ENCODE measurements at places on chromosomes 1 and 21.

GRCh38 chr1:16017461-16018303 lies at the start of gene HSPB7:
HSPB7 (minus strand) TSS chr1:16018043; CDS start chr1:16017963, 80 bp downstream.
- DNase-seq, result peak; percentile 51

GRCh38 chr1:182626527-182626926 lies 22.3 kb upstream of the RGS16 start:
- DNase-seq, result no peak

DNA sequence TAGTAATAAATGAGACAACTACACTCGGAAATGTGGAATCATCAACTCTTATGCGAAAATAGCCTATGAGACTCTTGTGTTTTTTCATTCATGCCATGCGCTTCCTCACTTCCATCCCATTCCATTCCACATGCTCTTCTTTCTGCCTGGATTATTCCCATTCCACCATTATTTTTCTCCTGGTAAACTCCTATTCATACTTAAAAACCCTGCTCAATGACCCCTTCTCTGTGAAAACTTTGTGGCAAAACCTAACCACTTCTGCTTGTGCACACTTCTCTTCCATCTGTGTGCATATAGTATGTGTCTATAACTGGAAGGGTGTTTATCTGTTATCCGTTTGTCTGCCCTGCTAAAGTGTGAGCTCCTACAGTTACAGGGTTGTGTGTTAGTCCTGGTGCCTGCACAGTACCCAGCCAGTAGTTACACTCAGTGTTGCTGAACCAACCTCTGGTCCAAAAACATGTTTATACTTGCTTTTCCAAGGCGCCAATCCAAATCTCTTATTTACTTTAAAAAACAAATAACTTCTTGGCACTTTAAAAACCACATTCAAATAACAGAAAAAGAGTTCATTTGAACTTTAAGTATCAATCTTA lies 10.7 kb downstream of the EPHX1 start:
- DNase-seq, result no peak

GRCh38 chr1:24154215-24154614 lies 11.3 kb upstream of the IL22RA1 start:
- no peak for DNase-seq

DNA sequence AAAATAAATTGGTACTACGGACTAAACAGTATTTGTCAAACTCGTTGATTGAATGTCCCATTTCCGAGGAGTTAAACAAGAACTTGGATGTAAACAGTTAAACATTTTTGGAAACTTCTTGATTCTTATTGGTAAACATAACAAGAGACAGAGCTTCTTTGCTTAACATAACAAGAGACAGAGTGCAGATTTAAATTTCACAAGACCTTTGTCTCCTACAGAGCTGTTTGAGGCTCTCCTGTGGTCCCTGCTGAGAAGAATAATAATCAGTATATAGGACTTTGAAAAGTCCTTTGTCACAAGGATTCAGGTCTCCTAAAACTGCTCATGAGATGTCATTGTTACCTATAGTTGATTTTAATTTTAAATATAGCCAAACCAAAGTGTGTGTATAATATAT lies 170.6 kb upstream of the C21orf91 start:
- no peak for DNase-seq

DNA sequence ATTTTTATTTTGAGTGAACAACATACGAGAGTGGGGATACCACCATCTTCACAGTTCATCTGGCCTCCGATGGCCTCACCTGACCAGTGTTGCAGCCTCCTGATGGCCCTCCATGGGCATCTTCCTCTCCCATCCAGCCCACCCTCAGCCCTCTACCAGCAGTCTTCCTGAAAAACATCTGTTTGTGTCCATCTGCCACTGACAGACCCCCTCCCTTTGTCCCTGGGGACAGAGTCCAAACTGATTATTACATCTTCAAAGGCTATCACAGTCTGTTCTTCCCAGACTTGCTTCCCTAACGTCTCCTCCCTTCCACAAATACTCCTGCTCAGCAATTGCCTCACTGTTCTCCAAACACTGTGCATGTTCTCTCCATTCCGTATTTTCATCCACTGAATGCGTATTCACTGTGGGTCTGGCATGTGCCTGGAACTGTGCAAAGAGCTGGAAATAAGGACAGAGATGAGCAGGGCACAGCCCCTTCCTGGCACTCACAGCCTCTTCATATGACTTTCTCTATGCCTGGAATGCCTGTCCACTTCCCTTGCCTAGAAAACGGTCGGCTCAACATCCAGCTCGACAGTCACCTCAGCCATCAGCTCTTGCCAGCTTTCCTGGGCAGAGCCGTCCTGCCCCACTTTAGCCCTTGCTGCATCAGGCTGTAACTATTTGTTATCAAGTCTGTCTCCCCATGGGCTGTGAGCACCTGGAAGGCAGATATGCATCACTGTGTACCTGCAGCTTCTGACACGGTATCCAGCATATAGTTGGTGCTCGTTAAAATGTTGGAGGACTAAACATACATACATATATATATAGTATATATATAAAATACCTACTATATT lies 8.3 kb upstream of the ATF3 start:
- no peak for DNase-seq

DNA sequence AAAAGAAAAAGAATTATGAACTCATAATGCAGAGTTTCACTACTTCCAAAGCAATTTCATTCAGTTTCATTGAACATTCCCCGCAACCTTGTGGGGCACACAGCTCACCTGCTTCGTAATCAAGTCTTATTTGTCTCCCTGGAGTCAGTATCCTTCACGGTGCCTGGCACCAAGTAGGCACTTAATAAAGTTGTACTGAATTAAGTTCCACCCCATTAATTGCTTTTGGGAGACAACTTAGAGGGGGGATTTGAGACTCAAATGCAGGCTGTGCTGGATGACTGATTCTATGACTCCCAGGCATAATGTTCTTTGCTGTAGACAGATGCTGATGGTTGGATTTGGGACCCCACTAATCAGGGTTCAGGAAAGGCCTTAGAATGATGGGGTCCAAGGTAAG lies 6.5 kb upstream of the ID3 start:
- no peak for DNase-seq

- DNase-seq, result peak; percentile 71
These were observed 43.5 kb downstream of the LGR6 start for GRCh38 chr1:202237052-202237451.

- no peak for DNase-seq
These were observed 57.0 kb downstream of the VPS26C start for GRCh38 chr21:37210130-37210529.

- no peak for DNase-seq
These were observed 2.7 kb downstream of the HNRNPU start for GRCh38 chr1:244861683-244862082.

DNA sequence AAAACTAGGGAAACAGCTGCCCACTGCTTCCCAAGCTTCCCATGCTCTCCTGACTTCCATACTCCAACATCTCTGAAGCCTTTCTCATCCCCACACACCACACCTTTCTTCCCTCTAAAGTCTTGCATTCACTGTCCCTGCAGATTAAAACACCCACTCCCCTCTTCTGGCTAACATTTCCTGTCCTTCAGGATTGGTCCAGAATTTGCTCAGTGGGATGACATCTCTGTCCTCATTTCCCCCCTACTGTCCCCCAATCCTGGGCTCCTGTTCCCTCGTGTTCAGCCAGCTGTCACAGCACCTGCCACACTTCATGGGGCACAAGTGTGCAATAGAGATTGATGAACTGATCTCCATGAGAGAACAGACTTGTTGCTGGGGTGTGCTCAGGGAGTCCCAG lies 82.7 kb downstream of the KCND3 start:
- DNase-seq, result no peak

DNA sequence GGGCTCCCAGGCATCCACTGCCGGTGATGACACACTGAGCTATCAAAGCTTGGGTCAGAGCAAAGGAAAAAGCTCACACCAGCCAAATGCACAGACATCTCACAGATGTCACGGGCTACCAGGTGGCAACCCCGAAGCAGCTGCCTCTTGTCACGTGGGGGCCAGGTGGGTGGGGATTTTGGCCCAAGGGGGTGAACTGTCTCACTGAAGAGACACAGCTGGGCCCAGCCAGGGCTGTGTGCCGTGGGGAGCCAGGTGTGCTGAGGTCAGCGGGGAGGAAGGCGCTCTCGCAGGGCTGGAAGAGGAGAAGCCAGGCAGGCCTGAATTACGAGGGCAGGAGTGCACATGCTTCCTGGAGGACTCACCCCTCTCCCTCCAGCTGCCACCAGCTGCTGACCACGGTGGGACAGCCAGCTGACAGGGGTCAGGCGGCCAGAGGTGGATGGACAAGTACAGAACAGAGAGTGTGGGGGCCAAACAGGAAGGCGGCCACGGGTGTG lies 32.4 kb downstream of the KCNN3 start:
- peak; percentile 59 for DNase-seq

DNA sequence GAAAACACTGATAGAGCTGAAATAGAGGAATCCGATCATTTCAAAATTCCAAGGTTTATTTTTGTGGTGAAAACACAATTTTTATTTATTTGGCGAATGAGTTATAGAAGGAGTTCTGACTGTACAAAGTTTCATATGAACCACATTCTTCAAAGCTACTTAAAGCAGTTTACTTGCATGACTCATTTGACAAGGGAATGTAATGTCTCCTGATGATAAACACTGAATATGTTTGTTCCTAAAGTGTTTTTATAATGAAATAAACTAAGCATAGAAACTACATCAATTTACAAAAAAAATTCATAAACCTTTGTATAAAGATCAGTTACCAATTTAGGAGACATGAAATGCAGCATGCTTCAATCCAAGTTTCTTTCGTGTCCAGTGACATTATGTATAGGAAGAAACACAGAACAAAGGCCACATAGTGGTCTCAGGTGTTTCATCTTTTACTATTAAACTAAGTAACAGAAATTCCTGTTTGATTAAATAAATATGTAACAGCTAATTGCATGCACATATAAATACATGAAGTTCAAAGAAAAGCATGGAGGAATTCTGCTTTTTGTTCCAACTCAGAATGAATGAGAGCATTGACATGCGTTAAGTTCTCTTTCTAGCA lies 2.5 kb downstream of the PRKACB start:
- DNase-seq, result no peak

DNA sequence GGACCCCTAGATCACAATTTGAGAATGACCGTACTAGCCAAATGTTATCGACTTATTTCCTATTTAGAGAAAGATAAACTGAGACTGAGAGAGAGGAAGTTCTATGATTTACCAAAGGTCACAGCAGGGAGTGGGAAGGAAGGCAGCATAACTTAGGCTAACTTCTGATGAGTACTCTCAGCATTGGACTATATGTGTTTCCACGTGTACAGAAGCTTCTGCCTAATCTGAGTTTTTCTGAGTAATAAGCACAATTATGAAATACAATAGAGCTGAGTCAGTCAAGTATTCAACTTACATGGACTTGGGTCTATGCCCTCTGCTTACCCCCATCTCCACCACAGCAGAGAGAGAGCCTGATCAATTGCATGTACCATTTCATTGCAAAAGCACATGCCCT lies 88.1 kb upstream of the HIVEP3 start:
- DNase-seq, result no peak

- no peak for DNase-seq
These were observed 152.2 kb downstream of the HIVEP3 start for GRCh38 chr1:41766546-41766945.

DNA sequence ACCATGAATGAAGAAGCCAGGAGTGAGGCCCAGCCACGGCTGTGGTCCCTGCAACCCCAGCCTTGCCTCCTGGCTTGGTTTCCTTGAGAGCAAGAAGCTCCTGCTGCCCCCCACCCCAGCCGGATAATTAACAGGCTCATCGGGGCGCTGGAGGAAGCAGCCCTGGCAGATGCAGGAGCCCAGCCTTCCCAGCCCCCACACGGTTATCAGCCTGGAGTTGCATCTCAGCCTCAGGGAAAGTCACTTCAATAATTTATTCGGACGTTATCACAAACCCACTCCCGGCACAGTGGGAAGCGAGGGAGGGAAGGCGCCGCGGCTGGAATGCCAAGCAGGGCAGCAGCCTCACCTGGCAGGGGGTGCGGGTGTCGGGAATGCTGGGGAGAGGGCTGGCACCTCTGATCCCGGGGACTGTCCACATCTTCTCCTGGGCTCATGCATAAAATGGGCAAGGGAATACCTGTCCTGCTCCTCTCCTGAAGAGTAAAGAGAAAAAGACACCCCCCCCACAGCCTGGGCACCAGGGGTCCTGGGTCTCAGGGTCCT lies 43.3 kb upstream of the LRP8 start:
- DNase-seq, result no peak

GRCh38 chr21:17668479-17669140 lies 55.9 kb upstream of the BTG3 start:
- no peak for DNase-seq

DNA sequence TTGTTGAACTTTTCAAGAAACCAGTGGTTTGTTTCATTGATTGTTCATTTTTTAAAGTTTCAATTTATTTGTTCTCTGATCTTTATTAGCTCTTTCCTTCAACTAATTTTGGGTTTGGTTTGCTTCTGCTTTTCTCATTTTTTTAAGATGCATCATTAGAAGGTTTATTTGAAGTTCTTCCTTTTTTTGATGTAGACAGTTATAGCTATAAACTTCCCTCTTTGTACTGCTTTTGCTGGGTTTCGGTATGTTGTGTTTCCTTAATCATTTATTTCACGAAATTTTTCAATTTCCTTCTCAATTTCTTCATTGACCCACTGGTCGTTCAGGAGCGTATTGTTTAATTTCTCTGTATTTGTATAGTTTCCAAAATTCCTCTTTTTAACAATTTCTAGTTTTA lies 133.3 kb upstream of the GPR52 start:
- no peak for DNase-seq
